ENCODE measurements at places on chromosomes 5 and 9. TPM values are rescaled to one million over a fixed set of nuclear protein-coding genes. Genes with fewer than 3 reads are reported as not detected.

PCSK1 gene
- not detected for total RNA-seq

DNA sequence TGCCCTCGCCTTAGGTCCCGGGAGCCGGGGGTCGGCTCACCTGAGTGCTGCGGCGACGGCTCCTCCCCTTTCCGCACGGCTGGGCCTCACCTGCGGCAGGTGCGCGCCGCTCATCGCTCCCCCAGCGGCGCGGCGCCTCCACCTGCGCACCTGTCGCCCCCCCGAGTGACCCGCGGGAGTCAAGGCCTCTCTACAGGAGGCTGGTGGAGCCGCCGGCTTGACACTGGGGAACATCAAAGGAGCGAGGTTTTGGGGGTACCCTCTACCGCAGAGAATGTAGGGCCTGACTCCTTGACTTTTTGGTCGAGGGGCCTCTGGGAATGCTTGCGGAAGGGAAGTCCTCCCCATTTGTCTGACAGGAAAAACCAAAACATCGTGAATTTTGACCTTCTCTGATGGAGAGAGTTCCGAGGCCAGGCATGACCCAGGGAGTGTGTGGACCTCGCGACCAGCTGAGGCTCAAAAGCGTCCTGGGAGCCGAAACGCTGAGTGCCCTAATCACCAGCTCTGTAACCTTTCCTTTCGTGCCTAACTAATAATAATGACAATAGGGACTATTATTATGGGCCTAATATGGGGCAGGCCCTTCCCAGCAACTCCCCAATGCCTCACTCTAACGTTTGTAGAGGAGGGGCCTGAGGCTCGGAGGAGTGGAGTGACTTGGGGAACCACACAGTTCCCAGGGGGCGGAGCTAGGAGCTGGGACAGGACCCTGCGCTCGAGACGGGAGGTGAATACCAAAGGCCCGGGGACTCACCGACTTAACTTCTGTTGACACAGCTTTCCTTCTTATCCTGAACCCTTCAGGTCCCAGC is 714 bp upstream of the IER5L start:
- peaks cover 53% of the 10 kb centered on the region for H3K4me1 ChIP-seq
- H3K27me3 ChIP-seq = no peaks in the 10 kb centered on the region
- H3K36me3 ChIP-seq = no peaks in the 10 kb centered on the region
- H3K27ac ChIP-seq = peak overlapping the region; percentile 30
- peak; percentile 71 for DNase-seq

ACSL6 gene
- 0.19 TPM for total RNA-seq

DNA sequence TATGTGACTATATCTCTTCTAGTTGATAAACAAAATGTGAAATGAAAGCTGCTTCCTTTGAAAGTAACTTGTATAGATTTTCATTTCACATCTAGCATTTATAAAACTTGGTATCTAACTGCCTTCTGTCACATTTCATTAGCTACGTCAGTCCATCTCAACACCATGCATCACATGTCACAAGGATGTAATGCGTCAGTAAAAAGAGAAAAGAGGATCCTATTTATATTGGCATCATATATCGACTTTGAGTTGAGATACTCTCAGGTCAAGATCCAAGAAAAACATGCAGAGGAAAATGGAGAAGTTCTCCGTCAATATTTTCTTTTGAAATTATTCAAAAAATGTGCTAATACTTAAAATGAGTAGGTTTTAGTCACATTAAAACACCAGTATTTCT is 1211.2 kb downstream of the EFNA5 start:
- DNase-seq = no peak
- H3K4me1 ChIP-seq = no peaks in the 10 kb centered on the region
- no peak overlapping the region for H3K4me3 ChIP-seq
- no peak overlapping the region for H3K27ac ChIP-seq
- no peaks in the 10 kb centered on the region for H3K36me3 ChIP-seq

TRIM36 gene
- 1.3 TPM for total RNA-seq

- no peaks in the 10 kb centered on the region for H3K27me3 ChIP-seq
- H3K4me1 ChIP-seq = no peaks in the 10 kb centered on the region
- H3K36me3 ChIP-seq = no peaks in the 10 kb centered on the region
- no peak for DNase-seq
These were observed 29.4 kb upstream of the LIFR start for GRCh38 chr5:38585816-38586215.

- no peak for DNase-seq
- H3K27me3 ChIP-seq = no peaks in the 10 kb centered on the region
- H3K4me3 ChIP-seq = no peak overlapping the region
- no peaks in the 10 kb centered on the region for H3K4me1 ChIP-seq
- no peaks in the 10 kb centered on the region for H3K36me3 ChIP-seq
These were observed 537.8 kb upstream of the DAP start for GRCh38 chr5:11298877-11299276.

DNA sequence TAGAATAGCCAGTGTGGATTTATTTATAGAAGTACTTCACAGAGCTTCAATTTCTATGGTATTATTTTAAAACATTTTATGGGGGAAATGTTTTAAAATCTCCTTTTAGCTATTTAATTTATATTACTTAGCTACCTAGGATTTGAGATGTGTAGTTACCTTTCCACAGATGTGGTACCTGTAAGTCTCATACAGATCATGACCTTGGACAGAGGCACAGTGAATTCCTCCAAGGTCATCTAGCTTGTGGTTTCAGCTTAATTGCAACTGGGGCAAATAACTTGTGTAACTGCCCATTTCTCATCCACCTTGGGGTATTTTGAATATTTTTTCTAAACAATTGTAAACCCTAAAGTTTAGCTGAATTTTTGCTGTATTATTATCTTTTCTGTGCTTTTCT is 89.2 kb downstream of the DMRTA1 start:
- no peak for DNase-seq
- no peaks in the 10 kb centered on the region for H3K36me3 ChIP-seq
- H3K27me3 ChIP-seq = no peaks in the 10 kb centered on the region
- no peak overlapping the region for H3K4me3 ChIP-seq
- no peak overlapping the region for H3K27ac ChIP-seq

DNA sequence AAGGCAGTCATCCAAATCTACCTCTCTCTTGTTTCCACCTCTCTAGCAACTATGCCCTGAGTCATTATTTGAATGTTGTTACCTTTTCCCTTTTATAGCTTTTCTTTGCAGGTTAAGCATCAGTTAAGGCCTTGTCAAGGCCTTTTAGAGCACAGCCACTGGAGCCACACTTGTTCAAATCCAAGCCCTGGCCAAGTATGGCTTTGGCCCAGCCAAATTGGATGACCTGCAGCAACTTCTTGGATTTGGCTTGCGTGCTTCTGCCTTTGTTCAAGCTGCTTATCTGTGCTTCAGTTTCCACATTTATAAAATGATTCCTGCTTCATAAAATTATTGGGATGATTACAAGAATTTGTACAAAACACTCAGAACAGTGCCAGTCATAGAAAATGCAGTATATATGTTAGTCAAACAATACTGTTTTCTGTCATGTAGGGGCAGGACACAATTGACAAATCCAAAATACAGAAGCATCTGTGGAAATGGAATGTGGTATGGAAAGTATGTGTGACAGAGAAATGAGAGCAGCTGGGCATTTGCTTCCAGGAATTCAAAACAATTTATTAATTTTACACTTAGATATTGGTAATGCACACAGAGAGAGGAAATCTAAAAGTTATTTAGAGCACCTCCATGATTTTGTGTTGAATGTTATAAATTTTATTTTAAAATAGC is 17.9 kb upstream of the RLN1 start:
- H3K4me3 ChIP-seq = no peak overlapping the region
- no peaks in the 10 kb centered on the region for H3K4me1 ChIP-seq
- H3K27ac ChIP-seq = no peak overlapping the region
- H3K27me3 ChIP-seq = no peaks in the 10 kb centered on the region
- no peak for DNase-seq
- H3K36me3 ChIP-seq = no peaks in the 10 kb centered on the region

DNA sequence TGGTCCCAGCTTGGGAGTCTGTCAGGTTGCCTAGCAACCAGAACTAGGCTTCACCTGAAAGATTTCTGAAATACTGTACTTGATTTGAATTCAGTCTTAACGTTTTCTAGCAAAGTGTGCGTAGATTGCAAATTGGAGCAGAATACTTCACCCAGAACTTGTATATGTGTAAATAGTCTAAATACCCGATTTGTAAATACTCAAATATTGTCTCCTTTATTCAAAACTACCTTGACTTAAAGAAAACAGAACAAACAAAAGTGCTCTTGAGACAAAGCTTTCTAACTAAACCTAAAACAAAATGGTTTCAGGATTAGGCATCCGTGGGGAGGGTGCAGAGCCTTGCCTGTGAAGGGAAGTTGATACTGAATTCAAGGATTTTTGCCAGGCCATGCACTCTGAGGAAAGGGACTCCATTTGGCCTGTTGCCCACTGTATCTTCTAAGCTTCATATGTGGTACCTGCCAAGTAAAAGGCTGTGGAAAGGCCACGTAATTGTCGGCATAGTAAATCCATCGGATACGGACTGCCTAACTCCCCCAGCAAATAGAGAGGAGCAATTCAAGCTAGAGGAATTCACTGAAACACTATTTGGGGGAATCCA is 744 bp upstream of the HMGCS1 start:
- H3K36me3 ChIP-seq = peaks cover 6% of the 10 kb centered on the region
- H3K4me3 ChIP-seq = 0 out of 2 replicates have a peak overlapping the region, but pooled peaks have one; percentile 14
- peaks cover 49% of the 10 kb centered on the region for H3K4me1 ChIP-seq
- H3K27ac ChIP-seq = peak overlapping the region; percentile 83

DNA sequence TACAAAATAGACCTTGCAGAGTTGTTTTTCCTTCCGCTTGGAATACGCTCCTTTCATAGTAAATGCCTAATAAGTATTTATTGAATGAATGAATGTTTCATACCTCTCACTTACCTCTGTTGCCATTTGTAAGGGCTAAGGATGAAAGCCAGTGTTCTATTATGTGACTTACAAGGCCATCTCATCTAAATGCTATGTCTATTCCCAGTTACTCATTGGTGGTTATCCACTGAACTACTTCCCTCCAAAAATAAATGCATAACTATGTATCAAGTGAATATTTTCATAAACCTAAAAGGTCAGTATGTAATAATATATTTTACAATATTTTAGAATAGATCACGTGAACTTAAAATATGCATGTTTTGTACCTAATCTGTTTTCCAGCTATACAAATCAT is 670.5 kb upstream of the RGMB start:
- no peaks in the 10 kb centered on the region for H3K27me3 ChIP-seq
- H3K4me3 ChIP-seq = no peak overlapping the region
- no peak overlapping the region for H3K27ac ChIP-seq
- no peak for DNase-seq
- H3K4me1 ChIP-seq = no peaks in the 10 kb centered on the region

CCDC152 gene
- not detected for total RNA-seq

- no peak overlapping the region for H3K4me3 ChIP-seq
- H3K27me3 ChIP-seq = no peaks in the 10 kb centered on the region
- no peak for DNase-seq
- H3K27ac ChIP-seq = no peak overlapping the region
- no peaks in the 10 kb centered on the region for H3K4me1 ChIP-seq
These were observed 198.6 kb upstream of the SH3GL2 start for GRCh38 chr9:17380126-17380861.

- no peak for DNase-seq
- no peaks in the 10 kb centered on the region for H3K36me3 ChIP-seq
- H3K27me3 ChIP-seq = no peaks in the 10 kb centered on the region
- no peak overlapping the region for H3K4me3 ChIP-seq
- peak overlapping the region; percentile 74 for H3K27ac ChIP-seq
- H3K4me1 ChIP-seq = peaks cover 5% of the 10 kb centered on the region
These were observed 1023.7 kb upstream of the DMAC1 start for GRCh38 chr9:8823131-8823895.

DNA sequence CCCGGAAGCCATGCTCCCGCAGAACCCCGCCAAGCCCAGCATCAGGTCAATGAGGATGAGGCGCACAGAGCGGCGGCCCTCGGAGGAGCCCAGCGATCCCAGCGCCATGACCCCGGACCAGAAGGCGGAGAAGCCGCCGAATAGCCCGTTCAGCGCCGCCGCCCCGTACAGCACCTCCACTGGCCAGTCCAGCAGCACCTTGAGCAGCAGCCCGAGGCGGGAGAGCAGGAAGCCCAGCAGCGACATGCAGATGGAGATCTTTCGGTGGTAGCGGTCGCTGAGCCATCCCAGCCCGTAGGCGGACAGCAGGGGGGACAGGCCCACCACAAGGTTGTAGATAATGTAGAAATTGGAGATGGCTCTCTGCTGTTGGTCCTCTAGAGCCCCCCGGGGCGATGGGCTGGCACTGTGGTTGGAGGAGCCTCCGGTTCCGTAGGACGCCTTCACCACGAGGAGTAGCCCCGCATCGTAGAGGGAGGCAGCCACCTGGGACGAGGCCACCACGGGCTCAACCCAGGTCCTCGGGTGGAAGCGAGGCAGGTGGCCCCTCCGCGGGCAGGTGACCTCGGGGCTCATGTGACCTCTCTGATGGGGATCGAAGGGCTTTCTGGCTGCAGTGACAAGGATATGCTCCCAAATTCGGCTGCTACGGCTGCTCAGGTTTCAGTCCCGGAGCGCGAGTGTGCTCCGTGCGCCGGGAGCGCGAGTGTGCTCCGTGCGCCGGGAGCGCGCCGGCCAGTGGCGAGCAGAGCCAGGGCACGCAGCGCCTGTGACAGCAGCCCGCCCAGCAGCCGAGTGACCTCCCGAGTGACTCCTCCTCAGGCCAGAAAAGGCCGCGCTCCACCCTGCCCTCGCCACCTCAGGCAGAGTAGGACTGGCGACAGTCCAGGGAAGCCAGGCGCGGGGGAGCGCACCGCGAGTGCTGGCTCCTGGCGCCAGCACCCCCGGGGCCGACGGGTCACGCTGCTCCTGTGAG is at the start of gene SLC46A2:
Gene SLC46A2, minus strand, starts transcription at position 771 of the 976 bp plus-strand sequence. Its CDS starts 195 bp downstream, at position 576.
- H3K27ac ChIP-seq = no peak within 1 kb of the TSS
- no peak for DNase-seq
- H3K27me3 ChIP-seq = no peaks in the 10 kb centered on the region
- H3K4me3 ChIP-seq = no peak within 1 kb of the TSS
- no peaks in the 10 kb centered on the region for H3K36me3 ChIP-seq
- no peaks in the 10 kb centered on the region for H3K4me1 ChIP-seq
